ENCODE measurements at places on chromosomes 11 and 22.

- DNase-seq: no peak
Measured at GRCh38 chr22:47394504-47395440, 632.3 kb downstream of the TBC1D22A start.

DNA sequence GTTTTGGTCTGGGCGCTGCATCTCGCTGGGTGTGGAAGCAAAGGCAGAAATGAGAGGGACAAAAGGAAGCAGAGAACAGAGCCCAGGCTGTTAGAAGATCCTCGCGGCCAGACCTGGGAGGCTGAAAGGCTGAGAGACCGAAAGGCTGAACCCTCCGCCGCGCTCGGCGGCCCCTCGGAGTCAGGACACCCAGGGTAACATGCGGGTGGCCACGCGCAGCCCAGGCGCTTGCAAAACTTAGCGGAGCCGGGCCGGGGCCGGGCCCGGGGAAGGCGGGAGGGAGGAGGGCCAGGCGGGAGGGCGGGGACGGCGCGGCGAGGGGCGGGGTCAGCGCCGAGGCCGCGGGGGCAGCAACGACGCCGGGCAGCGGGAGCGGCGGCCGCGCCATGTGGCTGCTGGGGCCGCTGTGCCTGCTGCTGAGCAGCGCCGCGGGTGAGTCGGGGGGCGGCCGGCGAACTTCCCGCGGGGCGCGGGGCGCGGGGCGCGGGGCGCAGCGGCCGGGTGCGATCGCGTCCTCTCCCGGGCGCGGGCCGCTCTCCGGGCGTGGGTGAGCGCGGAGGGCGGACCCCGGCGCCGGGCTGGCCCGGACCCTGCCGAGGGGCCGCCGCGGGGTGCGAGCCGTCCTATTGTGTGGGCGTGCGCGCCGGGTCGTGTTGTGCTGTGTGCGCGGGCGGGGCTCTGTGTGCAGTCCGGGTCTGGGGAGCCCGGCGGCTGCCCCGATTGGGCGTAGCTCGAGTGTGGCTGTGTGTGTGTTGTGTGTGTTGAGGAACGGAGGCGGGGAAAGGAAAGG is at the start of gene LDLRAD3:
LDLRAD3 (plus strand) TSS at position 350 of the 790 bp plus-strand sequence; CDS start at position 387, 37 bp downstream.
- DNase-seq: peak; percentile 46

- DNase-seq: no peak
Measured at GRCh38 chr11:74225565-74225964, 54.5 kb downstream of the PPME1 start.

GRCh38 chr11:93117565-93117964 is 80.2 kb downstream of the SLC36A4 start:
- no peak for DNase-seq

DNA sequence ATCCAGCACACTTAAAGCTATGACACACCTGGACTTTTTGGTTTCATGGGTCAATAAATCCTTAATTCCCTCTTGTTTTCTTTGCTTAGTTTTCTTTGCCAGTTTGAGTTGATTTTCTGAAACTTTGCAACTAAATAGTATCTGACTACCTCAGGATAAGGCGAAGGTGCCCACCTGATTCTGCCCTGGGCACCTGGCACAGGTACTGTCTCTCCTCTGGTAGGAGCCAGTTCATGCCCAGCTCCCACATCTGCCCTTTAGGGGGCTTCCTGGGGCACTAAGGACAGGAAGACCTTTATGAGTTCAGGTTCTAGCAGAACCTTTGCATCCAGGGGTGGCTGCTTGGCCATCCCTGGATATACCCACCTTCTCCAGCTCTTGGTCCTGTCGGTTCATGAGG is 19.6 kb upstream of the KCNJ11 start:
- DNase-seq: no peak
